ENCODE measurements at places on chromosomes 3 and 15. TPM values are rescaled to one million over a fixed set of nuclear protein-coding genes. Genes with fewer than 3 reads are reported as not detected.

RASGRF1 gene
- 2.3 TPM for total RNA-seq

DNA sequence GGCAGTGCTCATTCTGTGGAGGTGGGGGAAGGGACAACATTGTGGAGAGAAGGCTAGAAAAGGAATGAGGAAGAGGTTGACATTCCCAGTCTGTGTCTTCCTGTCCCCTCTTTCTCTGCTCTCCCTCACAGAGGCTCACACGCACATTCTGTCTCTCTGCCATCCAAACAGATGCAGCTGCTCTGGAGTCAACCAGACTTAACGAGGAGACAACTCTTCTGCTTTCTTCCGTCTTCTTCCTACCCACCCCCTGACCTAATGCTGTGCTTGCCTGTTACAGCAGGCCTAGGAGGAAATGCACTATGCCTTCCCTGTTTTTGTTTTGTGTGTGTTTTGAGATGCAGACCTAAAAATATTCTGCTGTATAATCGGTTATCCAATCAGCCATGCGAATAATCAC lies 121.9 kb downstream of the CACNA1D start:
- no peak overlapping the region for H3K4me3 ChIP-seq
- peaks cover 5% of the 10 kb centered on the region for H3K4me1 ChIP-seq
- no peak for DNase-seq
- no peaks in the 10 kb centered on the region for H3K27me3 ChIP-seq

- no peaks in the 10 kb centered on the region for H3K36me3 ChIP-seq
- no peak overlapping the region for H3K4me3 ChIP-seq
- H3K27me3 ChIP-seq, result no peaks in the 10 kb centered on the region
- DNase-seq, result no peak
- peaks cover 6% of the 10 kb centered on the region for H3K4me1 ChIP-seq
These were observed 107.3 kb upstream of the TMC3 start for GRCh38 chr15:81481346-81481745.

DUOXA1 gene
- total RNA-seq, result 7.5 TPM

GRCh38 chr3:141096164-141096563 lies 45.0 kb downstream of the SPSB4 start:
- H3K36me3 ChIP-seq, result no peaks in the 10 kb centered on the region
- no peak overlapping the region for H3K27ac ChIP-seq
- H3K27me3 ChIP-seq, result no peaks in the 10 kb centered on the region
- H3K4me1 ChIP-seq, result no peaks in the 10 kb centered on the region
- DNase-seq, result no peak

RBP2 gene
- total RNA-seq, result 295 TPM

DNA sequence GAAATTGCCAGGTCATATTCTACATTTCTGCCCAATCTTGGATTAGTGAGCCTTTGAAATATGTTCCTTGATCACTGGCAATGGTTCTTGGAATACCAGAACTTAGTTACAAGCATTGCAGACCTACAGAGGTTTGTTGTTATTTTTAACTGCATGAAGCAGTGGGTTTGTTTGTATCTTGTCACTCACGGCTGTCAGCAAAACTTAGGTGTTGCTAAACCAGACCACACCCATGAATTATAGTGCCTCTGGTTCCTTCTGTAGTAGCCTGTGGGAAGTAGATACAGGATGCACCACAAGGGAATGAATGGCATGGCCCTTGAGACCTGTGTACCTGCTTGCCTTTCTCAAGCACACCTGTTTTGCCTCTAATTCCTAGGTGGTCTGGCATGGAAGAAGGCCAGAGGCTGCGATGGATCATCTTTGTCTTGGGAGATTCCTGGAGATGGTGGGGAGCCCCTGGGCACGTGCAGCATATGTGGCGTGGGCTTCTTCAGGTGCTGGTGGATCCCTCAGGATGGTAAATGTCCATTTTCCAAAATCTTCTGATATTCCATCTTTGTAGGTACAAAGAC lies 138.8 kb downstream of the SNRPN start:
- no peaks in the 10 kb centered on the region for H3K36me3 ChIP-seq
- no peak for DNase-seq
- H3K4me3 ChIP-seq, result no peak overlapping the region
- H3K4me1 ChIP-seq, result no peaks in the 10 kb centered on the region

DNA sequence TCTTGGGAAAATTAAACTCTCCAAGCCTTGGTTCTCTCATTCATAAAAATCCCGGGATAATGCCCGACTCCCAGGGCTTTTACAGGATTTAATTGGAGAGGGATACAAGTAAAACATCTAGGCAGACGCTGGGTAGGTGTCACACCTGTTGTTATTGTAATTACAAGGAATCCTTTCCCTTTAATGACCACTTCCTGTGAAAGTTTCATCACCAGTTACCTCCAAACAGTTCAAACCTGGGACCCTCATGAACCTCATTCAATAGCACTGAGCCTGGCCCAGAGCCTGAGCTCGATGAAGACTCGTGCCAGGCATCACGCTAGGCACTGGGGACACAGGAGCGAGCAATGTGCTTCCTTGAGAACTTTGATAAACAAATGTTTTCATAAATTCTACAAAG lies 2.1 kb upstream of the RYK start:
- no peaks in the 10 kb centered on the region for H3K27me3 ChIP-seq
- H3K4me3 ChIP-seq, result no peak overlapping the region
- H3K4me1 ChIP-seq, result peaks cover 3% of the 10 kb centered on the region
- H3K27ac ChIP-seq, result peak overlapping the region; percentile 95

- H3K36me3 ChIP-seq, result no peaks in the 10 kb centered on the region
- H3K4me3 ChIP-seq, result no peak overlapping the region
- H3K4me1 ChIP-seq, result no peaks in the 10 kb centered on the region
- no peak overlapping the region for H3K27ac ChIP-seq
These were observed 233.1 kb downstream of the VPS13C start for GRCh38 chr15:61827131-61827530.

GRCh38 chr3:88019024-88019423 lies 39.8 kb downstream of the CGGBP1 start:
- no peak for DNase-seq
- H3K4me3 ChIP-seq, result no peak overlapping the region
- H3K4me1 ChIP-seq, result no peaks in the 10 kb centered on the region
- H3K36me3 ChIP-seq, result no peaks in the 10 kb centered on the region

DNA sequence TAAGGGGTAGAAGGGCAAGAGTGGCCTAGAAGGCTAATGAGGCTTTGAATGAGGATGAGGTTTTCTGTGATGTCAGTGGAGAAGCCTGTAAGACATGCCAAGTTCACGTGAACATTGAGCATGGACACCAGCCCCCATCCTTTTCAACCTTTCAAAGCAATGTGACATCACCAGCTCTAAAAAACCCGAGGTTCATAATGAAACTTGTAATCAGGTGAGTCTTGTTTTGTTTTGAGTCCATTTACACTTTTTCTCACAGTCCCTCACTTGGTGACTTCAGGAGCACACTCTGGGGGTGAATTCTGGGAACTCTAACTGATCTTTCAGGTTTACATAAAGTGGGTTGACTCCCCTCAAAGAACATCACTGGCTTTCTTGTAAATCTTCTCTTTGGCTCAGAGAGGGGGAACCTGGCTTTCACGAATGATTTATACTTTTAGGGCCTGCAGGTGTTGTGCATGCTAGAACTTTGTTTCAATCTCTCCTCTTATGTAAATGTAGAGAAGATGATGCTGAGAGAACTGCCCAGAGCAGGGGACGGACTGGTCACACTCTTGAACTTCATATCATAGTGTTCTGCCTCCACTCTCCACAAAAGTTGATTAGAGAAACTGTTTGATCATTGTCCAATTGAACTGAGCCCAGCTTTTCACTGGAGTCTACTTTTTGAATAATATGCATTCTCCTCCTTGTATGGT lies 224.7 kb upstream of the SATB1 start:
- H3K27me3 ChIP-seq, result no peaks in the 10 kb centered on the region
- H3K4me1 ChIP-seq, result no peaks in the 10 kb centered on the region
- DNase-seq, result no peak
- no peaks in the 10 kb centered on the region for H3K36me3 ChIP-seq
- no peak overlapping the region for H3K27ac ChIP-seq

- peaks cover 12% of the 10 kb centered on the region for H3K27me3 ChIP-seq
- DNase-seq, result no peak
These were observed 2.6 kb upstream of the PLXND1 start for GRCh38 chr3:129608936-129609590.

DNA sequence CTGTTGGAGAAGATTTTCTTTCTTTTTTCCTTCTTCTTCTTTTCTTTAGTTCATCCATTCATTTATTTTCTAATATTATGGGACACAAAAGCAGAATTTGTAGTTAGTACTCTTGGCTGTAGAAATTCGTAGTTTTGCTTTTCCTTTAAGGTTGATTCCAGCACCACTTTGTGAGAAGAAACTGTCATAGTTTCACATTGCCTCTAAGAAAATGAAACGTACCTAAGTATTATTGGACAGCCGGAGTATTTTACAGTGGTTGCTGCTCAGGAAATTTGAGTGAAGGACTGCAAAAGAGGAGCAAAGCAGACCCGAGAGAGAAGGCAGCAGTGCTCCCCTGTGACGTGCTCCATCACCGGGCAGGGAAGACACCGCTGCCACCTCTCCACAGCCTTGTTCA lies 48.1 kb downstream of the PLCL2 start:
- H3K4me3 ChIP-seq, result no peak overlapping the region
- DNase-seq, result no peak
- no peaks in the 10 kb centered on the region for H3K27me3 ChIP-seq

GRCh38 chr3:127052121-127052561 lies 69.2 kb downstream of the PLXNA1 start:
- H3K27me3 ChIP-seq, result no peaks in the 10 kb centered on the region
- no peak for DNase-seq
- no peaks in the 10 kb centered on the region for H3K36me3 ChIP-seq
- no peak overlapping the region for H3K27ac ChIP-seq
- no peak overlapping the region for H3K4me3 ChIP-seq

Data from hepatocyte (in vitro differentiated cells).